Lower leg skin (tissue), 4 donors: ENCODE measurements at places on chromosomes 16 and 17. TPM values are rescaled to one million over a fixed set of nuclear protein-coding genes. Genes with fewer than 3 reads are reported as not detected.

Gene KRTAP3-3
- total RNA-seq: not detected

Gene KRTAP4-9
- 0.44 TPM for total RNA-seq

Gene ST6GALNAC2
- total RNA-seq: 64.8 TPM

Gene FGF11
- 12.5 TPM for total RNA-seq

Gene WDR59
- 59.4 TPM for total RNA-seq

Gene DCAF7
- 25.5 TPM for total RNA-seq
